ENCODE measurements at places on chromosomes 4 and X. TPM values are rescaled to one million over a fixed set of nuclear protein-coding genes. Genes with fewer than 3 reads are reported as not detected.

Gene DMD
- polyA plus RNA-seq, result 17.3 TPM

Gene DGAT2L6
- polyA plus RNA-seq, result not detected

GRCh38 chr4:54092405-54093323, 7.3 kb upstream of the GSX2 start:
- DNase-seq, result no peak

DNA sequence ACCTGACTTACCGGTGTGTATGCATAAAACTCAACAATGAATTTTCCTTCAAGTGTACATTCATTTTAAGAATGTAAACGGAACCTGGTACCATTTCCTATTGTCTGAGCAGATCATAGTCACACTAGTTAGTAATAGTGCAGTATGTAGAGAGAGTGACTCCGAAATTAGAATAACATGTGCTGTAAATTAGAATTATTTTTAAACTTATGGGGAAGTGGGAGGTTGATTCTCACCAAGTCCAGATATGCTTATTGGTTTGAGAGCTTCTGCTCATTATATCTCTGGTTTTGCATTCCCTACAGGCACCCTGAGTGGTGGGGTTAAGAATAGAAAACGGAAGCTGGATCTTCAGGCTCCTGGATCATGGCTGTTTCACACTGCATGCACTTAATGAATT, 39.6 kb downstream of the KLF3 start:
- DNase-seq, result no peak

DNA sequence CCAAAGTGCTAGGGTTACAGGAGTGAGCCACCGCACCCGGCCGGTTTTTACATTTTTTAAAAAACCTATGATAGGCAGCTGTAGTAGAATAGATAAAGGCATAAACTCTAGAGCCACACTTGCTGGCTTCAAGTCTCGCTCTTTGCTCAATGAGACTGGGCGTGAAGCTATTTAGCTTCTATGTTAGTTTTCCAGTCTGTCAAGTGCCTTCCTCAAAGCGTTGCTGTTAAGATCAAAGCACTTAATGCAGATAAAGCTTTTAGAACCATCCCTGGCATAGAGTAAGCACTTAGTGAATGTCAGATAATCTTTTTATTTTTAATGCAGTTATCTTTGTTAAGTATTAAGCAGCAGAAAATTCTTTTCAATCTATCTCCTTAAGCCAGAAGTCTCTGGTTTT, 42.0 kb upstream of the BMPR1B start:
- DNase-seq, result no peak

GRCh38 chr4:1255151-1255550, 6.2 kb upstream of the CTBP1 start:
- DNase-seq, result no peak

DNA sequence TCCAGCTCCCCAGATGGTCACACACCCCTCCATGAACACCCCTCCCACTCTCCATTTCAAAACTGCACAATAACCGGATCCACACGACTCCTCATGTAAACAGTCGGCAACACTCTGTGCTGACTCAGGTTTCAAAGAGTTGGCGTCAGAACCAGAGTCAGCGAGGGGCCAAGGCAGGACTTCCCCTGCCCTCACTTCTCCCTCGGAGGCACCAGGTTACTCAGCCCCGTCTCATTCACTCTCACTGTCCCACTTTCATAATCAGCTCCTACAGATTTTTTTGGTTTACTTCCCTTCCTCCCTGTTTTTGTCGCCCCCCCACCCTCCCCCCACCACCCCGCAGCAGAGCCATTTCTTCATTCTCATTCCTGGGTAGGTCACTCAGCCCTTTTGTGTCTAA, 2.7 kb upstream of the TIMP1 start:
- DNase-seq, result no peak

DNA sequence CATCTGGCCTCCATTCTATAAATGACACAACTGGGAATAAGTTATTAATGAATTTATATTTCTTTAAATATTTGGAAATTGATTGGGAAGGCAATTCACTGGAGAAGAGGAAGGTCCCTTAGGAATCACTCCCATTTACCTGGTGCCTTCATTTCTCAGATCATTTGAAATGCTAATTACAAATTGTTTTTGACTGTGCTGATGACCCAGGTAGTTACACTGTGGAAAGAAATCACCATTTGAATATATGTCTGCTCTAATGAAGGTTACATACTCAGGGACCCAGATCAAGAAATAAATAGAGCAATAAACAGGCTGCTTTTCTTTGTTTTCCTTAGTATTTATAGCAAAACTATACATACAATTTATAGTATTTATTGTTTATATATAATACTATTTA, 1759.1 kb downstream of the ARAP2 start:
- no peak for DNase-seq

- no peak for DNase-seq
Measured at GRCh38 chrX:10714531-10714930, 94.1 kb upstream of the MID1 start.

- no peak for DNase-seq
Measured at GRCh38 chr4:149999485-150000074, 78.7 kb upstream of the DCLK2 start.

Measured in renal cortex interstitium (tissue), 15 donors.